ENCODE measurements at places on chromosomes 2 and 18.

- DNase-seq = no peak
These were observed 558 bp downstream of the DNAJC10 start for GRCh38 chr2:182716650-182716979.

- DNase-seq = no peak
These were observed 15.9 kb upstream of the CD28 start for GRCh38 chr2:203690441-203691047.

- no peak for DNase-seq
These were observed 4.8 kb downstream of the TNFRSF11A start for GRCh38 chr18:62329691-62330454.

DNA sequence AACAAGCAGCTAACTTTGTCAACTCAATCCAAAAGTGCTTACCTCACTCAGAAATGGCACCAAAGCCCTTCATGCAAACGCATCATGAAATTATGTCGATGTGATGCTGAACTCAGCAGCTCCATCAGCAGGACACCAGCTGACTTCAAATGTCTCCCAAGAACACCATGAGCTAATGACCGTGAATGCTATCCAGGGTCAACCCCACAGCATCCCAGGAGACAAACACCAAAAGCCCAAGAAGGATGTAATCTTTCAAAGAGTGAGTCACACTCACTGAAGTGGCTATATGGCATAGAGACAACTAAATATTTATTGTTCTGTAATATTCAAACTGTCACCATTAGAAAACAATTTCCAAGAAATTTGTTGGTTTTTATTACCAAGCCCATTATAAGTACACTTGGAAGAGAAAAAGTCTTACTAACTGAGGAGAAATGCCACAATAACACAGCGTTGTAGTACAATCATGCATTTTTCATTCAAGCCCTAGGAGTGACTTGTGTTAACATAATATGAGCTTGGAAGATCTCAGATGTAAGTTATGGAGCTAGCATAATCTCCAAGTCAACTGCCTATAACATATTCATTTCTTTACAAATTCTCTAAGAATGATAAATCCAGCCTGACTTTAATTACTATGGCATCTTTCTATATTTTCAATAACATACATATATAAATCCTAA lies 165.0 kb upstream of the CCDC68 start:
- DNase-seq = no peak

- DNase-seq = no peak
These were observed 457.0 kb downstream of the METTL4 start for GRCh38 chr18:2114289-2114688.

- no peak for DNase-seq
These were observed 128.3 kb downstream of the AFF3 start for GRCh38 chr2:100013892-100014677.

DNA sequence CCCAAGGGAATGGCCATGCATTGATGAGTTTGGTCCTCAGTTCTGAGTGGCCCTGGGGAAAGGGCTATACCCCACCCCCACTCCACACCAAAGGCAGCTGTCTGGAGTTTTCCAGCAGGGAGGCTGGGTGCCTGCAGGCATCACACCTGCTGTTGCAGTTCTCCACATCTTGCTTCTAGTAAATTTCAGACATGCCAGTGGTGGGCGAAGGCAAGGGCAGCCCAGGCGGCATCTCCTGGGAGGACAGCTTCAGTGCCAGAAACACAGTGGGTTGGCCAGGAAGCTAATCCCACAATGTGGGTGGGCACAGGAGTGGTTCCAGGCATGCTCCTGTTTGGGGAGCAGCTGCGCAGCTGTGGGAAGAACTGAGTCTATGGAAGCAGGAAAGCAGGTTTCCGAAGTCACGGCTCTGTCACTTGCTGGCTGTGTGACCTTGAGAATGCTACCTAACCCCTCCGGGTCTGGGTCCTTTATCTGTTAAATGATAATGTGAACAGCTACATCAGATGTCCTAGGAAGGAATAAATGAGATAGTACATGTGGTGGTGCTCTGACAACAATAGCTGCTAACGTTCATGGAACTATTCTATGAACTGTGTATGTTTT lies 84.6 kb upstream of the SPTBN1 start:
- DNase-seq = no peak

GRCh38 chr18:62586151-62586774 lies 63.4 kb downstream of the ZCCHC2 start:
- DNase-seq = no peak

GRCh38 chr2:59754011-59754735 lies 799.3 kb downstream of the BCL11A start:
- DNase-seq = no peak

All from cerebellar nuclear complex (tissue), 1 donor.